ENCODE measurements at places on chromosomes 16 and 17. TPM values are rescaled to one million over a fixed set of nuclear protein-coding genes. Genes with fewer than 3 reads are reported as not detected.

The KRTAP1-3 gene
- not detected for total RNA-seq

The NOMO2 gene
- 263 TPM for total RNA-seq

The SEPTIN1 gene
- total RNA-seq = not detected

The ADAM11 gene
- 0.13 TPM for total RNA-seq

The FOXJ1 gene
- not detected for total RNA-seq

Measured in bladder microvascular endothelial cell (primary cell).